ENCODE measurements at places on chromosomes 5 and 9.

DNA sequence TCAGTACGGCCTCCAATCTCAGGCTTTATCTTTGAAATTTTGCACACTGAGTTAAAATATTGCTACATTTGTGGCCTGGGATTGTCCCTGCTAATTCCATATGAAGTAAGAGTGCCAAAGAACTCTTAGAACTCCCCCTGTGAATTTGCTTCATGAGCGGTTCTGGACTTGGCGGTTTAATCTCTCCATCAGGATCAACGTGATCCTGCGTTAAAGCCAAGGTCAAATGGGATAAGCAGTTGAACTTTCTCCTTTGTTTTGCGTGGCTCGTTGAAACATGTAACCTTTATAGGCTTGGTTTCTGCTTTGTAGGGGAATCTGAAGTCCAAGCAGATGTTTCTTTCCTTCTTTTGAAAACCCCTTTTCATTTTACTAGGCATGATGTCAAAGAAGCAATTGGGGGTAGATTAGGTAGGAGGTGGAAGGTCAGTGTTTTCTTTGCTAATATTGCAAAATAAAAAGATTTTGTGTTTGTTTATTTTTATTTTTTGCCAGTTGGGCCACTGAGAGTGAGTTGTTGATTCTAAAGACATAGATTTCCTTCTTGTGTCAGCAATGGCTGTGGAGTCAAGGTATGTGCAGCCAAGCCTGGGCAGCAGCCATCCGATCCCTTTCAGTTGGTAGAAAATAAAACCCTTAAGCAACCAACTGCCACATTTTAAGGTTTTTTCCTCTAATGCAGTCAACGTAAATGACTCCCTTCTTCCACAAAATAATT, 390.8 kb downstream of the NNT start:
- DNase-seq = no peak

DNA sequence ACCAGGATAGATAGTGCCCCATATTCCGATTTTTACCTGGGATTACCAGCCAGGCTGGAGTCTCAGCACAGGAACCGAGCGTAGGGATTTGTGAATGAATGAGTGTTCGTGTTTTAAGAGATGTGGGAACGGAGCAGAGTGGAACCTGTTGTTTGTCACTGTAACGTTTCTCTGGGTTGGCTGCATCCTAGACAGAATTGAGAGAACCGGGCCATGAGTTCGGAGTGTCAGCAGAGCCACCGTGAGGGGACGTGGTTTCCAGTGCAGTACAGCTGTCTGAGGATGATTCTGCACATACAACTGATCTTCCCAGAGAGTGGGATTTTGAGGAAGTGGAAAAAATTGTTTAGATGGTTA, 1.2 kb downstream of the PDE8B start:
- DNase-seq = no peak

DNA sequence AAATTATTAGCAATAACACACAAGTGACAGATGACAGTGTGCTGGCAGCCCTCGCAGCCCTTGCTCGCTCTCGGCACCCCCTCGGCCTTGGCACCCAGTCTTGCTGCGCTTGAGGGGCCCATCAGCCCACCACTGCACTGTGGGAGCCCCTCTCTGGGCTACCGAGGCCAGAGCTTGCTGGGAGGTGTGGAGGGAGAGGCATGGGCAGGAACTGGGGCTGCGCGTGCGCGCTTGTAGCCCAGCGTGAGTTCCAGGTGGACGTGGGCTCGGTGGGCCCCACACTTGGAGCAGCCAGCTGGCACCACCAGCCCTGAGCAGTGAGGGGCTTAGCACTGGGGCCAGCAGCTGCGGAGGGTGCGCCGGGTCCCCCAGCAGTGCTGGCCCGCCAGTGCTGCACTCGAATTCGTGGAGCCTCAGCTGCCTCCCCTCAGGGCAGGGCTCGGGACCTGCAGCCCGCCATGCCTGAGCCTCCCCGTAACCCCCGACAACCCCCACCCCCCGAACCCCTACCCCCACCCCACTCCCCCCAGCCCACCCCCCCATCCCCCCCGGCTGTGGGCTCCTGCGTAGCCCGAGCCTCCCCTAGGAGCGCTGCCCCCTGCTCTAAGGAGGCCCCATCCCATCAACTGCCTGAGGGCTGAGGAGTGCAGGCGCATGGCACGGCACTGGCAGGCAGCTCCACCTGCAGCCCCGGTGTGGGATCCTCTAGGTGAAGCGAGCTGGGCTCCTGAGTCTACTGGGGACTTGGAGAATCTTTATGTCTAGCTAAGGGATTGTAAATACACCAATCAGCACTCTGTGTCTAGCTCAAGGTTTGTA, 240.9 kb downstream of the TRIM36 start:
- DNase-seq = no peak

- no peak for DNase-seq
Observed at GRCh38 chr5:71778678-71779276, 59.7 kb downstream of the CARTPT start.

DNA sequence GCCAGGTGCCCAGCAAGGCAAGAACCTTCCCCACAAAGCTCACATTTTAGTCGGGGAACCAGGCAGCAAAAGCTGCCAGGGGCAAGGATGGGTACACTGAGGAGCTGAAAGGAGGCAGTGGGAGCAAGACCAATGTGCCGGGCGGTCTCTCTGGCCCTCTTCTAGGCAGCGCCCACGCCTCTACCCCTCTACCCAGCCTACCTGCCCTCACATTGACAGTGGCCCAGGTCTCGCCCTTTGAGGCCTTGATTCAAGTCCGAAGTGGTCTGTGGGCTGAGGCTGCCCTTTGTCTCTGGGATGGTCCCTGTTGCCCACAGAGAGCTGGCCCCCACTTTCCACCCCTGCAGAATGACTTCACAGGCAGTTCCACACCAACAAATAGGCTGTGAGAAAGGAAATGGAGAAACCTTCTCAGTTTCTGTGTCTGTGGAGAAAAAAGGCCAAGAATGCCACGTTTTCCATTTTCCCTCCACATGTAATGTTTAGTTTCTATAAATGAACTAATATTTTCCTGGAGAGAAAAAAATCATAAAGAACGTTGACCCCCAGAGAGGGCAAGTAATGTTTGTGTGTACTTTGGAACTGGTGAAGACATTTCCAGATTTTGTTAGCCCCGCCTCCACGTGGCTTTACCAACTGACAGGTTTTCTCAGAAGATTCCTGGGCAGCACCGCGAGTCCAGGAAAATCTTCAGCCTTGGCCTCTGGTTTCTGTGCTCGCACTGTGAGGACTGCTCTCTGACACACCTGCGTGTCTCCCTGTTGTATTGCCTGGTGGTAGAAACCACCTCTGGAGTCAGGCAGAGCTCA, 57.4 kb upstream of the ANGPTL2 start:
- DNase-seq = no peak

DNA sequence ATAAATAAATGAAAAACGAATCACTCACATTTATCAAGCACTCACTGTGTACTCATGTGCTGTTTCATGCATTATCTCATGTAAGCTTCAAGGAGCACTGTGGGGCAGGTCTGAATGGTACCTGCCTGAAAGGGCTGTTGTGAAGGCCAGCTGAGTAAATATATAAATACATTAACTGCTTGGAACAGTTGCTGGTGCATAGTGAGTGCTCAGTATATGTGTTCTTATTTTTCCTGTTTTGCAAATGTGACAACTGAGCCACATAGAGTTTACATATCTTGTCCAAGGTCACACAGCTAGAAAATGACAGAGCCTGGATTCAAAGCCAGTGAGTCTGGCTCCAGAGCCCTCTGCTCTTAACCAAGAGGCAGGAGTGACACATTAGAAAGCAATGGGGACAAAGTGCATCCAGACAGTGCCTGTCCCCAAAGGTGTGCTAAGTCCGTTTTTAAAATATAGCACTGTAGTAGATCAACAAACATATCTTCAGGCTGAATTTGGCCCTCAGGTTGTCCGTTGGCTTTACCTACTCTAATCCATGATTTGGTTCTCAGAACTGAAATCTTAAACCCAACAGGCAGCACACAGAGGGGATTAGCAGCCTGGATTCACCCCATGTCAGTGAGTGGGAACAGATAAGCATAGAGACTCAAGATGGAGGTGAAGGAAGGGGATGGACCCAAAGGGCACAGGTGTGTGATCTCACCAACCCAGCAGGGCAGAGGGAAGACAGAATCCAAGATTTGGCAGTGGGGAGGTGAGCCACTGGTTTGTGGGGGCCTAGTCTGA, 70.8 kb downstream of the WWC1 start:
- DNase-seq = no peak

- no peak for DNase-seq
Observed at GRCh38 chr9:98983295-98984268, 39.9 kb downstream of the COL15A1 start.

- no peak for DNase-seq
Observed at GRCh38 chr5:53576674-53577073, 16.2 kb downstream of the NDUFS4 start.

- no peak for DNase-seq
Observed at GRCh38 chr5:135600971-135601381, 22.2 kb upstream of the CXCL14 start.

DNA sequence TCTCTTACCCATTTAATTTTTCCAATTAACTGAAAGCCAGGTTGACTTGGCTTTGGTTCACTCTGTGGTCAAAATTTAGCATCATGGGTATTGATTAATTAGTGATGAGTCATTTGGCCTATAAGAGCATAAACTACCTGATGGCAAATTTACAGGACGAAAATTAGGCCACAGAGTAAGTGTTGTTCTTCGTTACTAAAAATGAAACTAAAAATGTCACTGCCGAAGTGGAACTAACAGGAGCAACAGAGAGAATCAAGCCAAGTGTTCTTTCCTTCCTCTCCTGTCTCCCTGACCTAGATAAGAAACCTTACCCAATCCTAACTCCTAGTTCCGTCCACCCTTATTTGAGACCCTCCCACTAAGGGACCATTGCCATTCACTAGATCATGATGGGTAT, 176.9 kb downstream of the RAB3C start:
- no peak for DNase-seq

DNA sequence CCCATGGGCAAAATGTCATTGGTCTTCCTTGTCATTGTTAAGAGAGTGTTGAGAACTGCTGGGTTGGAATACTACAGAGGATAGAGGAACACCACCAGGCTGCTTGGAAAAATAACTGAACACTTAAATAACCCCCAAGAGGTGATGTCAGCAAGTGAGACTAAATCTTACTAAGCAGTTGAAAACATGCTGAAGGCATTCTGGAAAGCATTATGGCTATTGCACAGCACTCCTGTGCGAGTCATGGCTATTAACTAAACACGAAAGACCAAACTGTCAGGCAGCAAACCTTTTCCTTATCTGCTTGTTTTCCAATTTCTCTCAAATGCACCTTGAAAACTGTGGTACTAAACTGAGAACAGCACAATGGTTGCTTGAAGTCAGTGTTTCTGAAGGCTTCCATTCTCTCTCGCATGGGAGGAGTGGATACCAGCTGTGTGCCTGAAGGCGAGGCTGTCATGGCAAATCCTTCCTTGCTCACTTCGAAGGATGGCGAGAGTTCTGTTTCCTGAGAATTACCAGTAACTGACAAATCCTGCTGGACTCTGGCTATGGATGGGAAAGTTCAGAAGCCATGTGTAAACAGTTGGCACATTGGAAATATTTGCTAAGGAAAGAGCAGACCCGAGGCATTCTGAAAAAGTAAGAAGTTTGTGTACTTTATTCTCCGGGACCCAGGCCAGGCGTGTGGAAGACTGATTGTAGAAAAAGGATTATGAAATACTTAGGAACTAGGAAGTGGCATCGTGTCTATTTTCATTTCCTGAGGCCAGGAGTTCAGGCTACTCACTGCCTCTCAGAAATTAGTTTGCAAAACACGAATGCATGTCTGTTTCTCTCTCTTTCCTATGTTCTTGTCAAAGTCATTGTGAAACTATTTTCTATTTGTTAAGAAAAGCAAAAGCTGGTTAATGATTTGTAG, 182.1 kb downstream of the DMRT2 start:
- DNase-seq = no peak

DNA sequence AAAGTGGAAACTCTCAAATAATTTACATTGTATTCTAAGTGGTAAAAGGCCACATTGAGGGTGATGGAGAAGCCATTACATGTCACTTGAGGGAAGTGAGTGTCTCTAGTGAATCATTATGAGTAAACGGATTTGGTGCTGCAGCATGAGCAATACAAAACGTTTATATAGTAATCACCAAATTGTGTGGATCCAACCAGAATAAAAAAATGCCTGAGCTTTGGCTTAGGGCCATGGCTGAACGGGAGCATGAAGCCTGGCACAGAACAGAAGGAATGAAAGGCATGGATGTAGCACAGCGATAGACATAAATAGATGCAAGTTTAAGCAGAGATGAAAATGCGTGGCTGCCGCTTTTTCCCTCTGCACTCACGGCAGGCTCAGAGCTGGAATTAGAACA, 58.3 kb downstream of the PTTG1 start:
- no peak for DNase-seq

- DNase-seq = no peak
Observed at GRCh38 chr9:85081963-85082362, 412.4 kb downstream of the NTRK2 start.

DNA sequence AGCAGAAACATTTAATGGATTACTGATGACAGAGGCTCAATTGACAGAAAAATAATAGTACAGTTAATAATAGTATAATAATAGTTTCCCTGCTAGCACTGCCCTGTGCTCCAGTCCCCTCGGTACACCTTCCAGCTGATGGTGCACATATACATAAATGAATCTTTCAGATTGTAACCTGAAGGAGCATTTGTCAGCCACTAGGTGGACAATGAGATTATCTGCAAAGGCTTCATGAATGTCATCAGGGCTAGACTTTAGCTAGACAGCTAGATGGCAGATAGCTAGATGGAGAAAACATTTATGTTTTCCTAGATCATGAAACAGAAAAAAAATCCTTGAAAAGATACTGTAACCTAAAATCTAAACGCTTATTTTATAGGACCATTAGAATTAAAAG, 304.4 kb upstream of the SMC2 start:
- DNase-seq = no peak

DNA sequence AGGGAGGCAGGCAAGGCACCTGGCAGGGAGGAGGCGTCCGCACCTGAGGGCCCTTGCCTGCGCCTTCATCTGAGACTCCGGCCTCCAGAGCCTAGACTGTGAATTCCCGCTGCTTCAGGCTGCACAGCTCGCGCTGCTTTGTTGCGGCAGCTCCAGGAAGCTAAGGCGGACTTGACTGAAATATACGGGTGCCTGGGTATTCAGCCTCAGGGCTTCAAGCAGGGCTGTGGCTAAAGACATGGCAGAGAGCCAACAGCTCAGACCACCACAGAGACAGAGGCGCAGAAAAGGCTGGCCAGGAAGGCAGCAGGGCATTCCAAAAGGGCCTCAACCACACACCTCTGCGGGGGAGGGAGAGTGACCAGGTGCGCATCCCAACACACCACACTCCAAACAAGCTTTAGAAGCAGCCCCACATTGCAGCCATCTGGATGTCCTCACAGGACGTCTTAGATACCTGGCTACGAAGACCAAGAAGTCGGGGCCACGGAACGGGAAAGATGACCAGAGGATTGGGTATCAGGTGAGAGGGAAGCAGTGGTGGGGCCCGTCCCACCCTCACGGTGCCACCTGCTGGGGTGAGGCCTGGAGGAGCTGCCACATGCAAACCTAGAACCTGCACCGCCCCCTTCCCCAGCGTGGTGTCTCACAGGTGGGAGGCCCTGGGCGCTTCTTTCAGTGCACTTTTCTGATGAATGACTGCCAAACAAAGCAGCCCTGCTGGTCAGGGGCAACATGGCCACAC, 1.7 kb upstream of the DPH7 start:
- DNase-seq = no peak

- no peak for DNase-seq
Observed at GRCh38 chr9:15959663-15960062, 406.8 kb downstream of the CCDC171 start.

Measured in activated T-helper 1 cell treated with anti-CD3 and anti-CD28 coated beads, Interleukin-2, amount 50 U/mL, for 16 hours (primary cell).